ENCODE measurements at places on chromosomes 11 and 22.

GRCh38 chr11:128039140-128040021 lies 548.0 kb downstream of the ETS1 start:
- peak; percentile 65 for DNase-seq

DNA sequence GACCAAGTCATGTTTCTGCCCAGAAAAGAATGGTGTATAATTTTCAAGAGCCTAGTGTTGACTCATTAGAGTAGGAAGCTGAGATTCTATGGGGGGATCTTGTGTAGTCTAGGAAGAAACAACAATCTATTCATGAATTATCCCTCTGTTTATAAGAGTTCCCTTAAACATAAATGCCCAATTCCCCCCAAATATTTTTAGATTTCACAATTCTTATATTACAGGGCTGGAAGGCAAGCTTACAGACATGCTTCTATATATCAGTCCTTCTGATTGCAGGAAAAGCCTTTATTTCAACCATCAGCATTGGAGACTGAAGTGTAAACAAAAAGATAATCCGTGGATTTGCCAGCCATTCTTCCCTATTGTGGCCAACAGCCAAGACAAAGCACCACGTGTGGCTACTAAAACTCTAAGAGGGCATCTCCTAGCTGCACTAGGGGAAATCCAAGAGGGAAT lies 71.4 kb downstream of the NAT10 start:
- DNase-seq = no peak

GRCh38 chr11:29009426-29009825 lies 901.2 kb downstream of the METTL15 start:
- DNase-seq = no peak

DNA sequence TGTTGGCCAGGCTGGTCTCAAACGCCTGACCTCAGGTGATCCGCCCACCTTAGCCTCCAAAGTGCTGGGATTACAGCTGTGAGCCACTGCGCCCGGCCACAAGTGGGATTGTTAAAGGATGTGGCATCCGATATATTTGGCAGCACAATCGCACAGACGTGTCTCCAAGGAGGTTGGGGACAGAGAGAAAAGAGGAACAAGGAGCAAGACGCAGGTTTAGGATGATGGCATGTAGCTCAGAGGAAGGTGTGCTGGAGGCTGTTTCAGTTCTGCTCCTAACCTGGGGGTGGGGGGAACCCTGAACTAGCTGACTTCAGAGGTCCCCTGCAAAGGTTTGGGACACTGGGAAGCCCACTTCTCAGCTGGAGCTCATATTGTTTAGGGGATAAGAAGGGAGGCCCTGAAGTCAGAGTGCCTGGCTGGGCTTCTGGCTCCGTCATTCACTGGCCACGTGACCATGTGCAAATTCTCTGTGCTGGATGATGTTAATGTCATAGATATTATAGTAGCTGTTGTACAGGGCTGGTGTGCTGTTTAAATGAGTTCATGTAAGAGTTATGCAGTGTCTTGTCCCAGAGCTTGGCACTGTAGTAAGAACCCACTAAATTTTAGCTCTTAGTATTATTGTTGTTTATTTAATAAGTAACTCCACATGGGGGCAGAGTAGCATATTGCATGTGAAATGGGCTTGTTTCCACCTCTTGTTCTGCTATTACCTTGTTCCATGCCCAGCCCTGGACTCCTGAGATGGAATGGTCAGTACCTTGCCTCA lies 129.7 kb downstream of the ST3GAL4 start:
- DNase-seq = no peak

DNA sequence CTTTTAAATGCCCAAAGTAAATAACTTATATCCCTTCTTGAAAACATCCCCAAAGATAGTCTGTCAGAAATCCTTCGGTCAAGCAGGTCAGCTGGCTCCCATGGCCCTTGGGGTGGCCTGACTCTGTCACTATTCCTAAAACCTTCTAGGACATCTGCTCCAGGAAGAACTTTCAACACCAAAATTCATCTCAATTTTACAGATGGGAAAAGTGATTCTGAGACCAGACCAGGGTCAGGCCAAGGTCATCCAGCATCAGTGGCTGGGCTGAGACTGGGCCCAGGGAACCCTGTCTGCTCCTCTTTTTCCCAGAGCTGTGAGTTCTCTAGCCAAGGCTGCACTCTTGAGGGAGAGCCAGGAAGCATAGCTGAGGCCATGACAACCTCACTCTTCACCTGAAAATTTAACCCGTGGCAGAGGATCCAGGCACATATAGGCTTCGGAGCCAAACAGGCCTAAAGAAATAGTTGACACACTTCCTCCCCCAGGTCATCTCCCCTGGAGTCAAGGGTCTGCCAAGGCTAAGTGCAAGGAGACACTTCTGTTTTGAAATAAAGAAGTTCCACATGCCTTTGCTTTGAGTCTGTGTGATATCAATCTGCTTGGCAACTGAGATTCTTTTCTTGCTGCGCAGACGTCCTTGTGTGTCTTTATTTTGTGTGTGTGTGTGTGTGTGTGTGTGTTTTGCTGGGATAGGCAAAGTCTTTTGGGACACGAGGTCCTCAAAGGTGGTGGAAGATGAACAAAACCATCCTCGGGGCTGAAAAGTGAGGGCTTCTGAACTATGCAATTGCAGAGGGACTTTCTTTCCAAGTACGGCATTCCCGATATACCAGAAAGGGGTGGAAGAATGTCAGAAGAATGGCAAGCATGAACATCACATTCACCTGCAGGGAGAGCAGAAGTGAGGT lies 16.8 kb upstream of the PRG2 start:
- DNase-seq = no peak

- DNase-seq = no peak
Measured at GRCh38 chr11:71426413-71426812, 21.8 kb downstream of the DHCR7 start.

DNA sequence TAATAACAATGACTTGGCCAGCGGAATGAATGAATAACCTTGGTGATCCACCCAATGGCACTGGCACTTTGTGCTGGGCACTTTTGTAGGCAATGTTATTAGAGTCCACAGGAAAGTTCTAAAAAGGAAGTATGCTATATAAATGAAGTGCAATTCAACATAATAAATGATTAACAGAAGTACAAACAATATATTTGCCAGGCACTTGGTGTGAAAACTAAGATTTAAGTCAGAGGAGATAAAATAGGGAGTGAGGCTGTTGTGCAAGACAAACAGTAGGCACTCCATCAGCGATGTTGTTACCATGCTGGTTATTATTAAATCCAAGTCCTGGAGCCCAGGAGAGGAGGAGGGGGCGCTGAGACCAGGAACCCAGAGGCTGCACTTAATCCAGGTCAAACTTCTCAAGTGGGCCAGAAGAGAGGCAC lies 173.8 kb downstream of the LARGE1 start:
- no peak for DNase-seq

DNA sequence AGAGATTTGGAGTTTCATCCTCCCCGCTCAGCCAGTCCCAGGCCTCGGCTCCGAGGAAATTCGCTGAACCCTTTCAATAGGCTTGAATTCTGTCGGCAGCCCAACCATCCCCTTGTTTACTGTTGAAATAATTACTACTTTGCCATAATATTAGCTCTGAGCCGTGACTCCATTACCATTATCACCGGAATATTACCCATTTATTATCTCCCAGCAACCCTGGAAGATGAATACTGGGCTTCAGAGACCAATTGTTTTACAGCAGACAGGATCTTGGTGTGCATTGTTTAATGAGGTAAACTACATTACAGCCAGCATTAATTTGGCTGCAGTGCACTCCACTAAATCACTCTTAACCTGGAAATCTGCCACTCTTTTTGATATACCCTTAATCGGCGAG lies 867.4 kb downstream of the NTM start:
- no peak for DNase-seq

GRCh38 chr11:78170874-78171549 lies 17.4 kb downstream of the KCTD21 start:
- no peak for DNase-seq

GRCh38 chr11:114447892-114448291 lies 8.6 kb downstream of the REXO2 start:
- no peak for DNase-seq

DNA sequence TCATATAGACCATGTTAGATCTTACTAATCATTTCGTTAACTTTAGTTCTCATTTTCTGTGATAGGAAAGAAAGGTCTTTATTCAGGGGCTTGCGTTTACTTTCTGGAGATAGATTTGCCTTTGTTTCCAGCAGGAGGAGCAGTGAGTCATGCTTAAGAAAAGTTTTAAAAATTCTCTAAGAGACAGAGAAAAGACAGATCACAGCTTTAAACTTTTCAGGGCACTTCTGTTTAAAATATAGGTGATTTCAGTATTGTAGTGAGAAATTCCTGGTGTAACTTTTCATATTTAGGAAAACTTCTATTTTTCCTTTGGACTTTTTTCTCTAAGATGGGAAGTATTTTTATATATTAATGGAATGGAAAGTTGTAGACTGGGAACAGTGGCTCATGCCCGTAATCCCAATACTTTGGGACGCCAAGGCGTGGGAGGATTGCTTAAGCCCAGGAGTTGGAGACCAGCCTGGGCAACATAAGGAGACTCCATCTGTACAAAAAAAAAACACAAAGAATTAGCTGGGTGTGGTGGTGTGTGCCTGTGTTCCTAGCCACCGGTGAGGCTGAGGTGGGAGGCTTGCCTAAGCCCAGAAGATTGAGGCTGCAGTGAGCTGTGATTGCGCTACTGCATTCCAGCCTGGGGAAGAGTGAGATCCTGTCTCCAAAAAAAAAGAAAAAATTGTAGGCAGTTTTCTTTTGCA lies 60.3 kb downstream of the ATXN10 start:
- DNase-seq = no peak

DNA sequence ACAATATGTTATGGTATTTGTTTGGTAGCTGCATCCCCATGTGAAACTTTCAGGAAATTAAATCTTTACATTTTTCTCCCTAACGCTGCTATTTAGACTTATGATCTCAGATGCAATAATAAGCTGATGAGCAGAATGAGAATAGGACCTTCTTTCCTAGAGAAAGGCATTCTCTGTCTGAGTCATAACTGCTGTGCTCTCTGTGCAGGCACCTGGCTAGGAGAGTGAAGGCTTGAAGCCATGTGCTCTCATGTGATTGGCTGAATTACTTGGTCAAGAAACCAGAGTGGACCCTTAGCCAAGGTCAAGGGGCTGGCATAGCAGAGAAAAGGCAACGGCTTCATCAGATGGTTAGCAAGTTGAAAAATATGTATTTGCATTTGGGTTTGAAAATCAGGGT lies 185.0 kb downstream of the ADAMTS15 start:
- no peak for DNase-seq

- DNase-seq = no peak
Measured at GRCh38 chr11:33320814-33321330, 63.7 kb downstream of the HIPK3 start.

DNA sequence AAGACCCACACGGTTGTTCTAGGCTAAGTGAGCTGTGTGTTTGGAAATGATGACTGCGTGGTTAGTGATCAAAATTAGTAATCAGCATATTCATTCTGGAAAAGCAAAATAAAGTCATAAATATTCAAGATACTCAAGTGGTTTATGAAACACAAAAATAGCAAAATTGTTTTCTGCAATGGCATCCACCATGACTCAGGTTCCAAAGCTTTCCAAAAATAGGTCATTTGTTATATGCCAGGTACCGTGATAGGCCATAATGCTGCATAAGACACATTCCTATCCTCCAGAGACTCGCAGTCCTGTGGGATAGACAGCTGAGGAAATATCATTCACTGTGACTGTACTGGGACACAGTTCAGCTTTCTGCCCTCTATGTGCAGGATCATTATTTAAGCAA lies 2.4 kb upstream of the ATL3 start:
- DNase-seq = no peak

DNA sequence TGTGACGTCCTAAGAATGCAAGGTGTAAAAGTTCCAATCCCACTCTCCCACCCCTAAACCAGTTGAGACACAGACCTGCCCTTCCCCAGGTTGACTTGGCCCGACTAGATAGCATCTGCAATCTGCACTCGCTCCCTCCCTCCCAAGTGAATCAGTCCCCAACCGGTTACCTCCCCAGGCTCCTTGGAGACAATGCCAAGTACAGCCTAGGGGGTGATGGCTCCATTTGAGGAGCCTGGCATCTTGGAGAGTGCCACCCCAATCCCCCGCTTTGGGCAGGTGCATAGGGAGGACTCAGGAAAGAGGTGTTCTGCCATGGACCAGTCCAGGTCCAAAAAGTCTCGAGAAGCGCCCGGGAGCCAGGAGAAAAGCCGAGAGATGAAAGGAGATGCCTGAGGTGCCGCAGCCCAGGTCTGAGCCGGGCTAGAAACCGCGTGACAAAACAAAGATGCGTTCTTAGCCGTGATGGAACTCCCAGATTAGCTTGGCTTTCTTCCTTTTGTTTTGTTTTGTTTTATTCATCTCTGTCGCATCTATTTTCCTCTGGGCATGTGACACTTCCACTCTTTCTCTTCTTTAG lies 18.7 kb upstream of the SNX32 start:
- DNase-seq = no peak
